ENCODE measurements at places on chromosomes 7 and 10.

DNA sequence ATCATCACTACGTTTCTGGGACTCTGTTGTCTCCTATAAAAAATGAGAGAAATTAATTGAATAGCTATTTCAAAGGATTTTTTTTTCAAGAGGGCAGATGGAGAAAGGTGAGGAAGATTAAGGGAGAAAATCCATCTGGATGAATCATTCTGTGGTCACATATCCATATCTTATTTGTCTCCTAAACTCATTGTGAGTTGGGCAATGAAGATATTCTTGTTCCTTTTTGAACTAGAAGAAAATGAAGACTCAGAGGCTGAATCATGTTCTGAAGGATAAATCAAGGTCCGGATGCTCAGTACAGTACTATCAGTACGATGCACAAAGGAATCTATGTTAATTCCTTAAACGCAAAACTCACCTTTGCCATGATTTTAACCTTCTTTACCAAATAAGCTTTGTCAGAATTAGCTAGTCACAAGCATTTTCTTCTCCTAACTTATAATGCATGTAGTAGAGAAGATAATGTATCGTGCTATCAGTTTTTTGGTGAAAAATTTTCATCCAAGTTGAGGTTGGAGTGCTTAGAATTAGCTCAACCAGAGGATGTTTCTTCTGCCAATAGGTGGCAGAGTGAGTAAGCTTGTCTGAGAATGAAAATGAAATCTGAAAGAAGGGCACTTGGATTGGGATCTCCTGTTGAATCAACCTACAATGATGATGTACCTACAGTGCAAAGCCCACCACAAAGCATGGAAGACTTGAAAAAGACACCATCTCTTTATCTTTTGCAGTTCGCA, 446.9 kb downstream of the KIF20B start:
- peak; percentile 4 for DNase-seq

GRCh38 chr10:72104472-72105097, 16.2 kb upstream of the SPOCK2 start:
- DNase-seq = no peak

GRCh38 chr10:88347022-88347421, 236.1 kb downstream of the RNLS start:
- no peak for DNase-seq

DNA sequence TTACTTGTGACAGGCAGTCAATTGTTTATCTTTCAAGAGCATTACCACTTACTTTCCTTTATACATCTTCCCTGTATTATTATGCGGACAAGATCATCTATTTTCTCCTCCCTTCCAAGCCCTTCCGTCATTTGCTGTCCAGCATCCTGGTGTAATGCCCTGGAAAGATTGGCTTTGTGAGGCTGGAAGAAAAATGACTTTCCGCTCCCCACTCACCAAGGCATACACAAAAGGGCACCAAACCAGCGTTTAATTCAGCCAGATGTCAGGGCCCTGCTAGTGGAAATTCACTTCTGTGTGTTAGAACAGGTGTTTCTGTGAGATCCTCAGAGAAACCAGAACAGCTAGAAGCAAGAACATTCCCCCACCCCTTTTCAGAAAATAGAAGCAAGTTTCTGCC, 128.1 kb upstream of the NANOS1 start:
- DNase-seq = peak; percentile 14

- DNase-seq = no peak
Measured at GRCh38 chr10:49090696-49091380, 24.5 kb downstream of the VSTM4 start.

GRCh38 chr10:128149267-128150014, 23.2 kb upstream of the MKI67 start:
- DNase-seq = no peak

GRCh38 chr7:82594665-82595064, 151.1 kb upstream of the CACNA2D1 start:
- peak; percentile 63 for DNase-seq

DNA sequence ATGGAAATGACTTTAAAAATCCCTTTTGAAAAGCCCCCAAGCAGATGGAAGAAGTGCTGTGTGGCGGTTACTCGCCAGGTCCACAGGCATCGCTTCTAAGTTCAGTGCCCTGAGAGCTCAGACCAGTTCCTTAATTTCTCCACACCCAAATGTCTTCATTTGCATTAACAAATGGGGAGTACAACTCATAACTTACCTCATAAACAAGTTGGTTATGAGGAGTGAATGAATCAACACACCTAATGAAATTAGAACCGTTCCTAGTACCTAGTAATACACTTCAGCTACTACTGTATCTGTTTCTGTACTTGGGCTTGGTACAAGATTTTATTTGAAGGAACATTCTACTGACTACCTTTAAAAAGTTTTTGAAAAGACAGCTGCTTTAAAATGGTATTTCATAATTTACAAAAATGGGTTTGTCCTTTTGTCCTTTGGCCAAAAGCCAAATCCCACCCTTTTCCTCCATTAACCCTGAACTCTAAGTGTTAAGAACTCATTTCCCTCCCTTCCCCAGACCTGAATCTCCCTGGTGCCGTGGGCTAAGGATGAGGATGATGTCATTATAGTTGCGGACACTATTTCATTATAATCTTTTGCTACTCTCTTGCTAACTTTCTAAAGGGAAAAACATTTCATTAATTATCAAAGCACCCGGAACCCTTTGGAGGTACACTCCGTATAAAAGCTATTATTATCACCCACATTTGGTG, 221.5 kb upstream of the CELF2 start:
- DNase-seq = no peak

GRCh38 chr10:527416-527815, 162.1 kb downstream of the DIP2C start:
- no peak for DNase-seq

DNA sequence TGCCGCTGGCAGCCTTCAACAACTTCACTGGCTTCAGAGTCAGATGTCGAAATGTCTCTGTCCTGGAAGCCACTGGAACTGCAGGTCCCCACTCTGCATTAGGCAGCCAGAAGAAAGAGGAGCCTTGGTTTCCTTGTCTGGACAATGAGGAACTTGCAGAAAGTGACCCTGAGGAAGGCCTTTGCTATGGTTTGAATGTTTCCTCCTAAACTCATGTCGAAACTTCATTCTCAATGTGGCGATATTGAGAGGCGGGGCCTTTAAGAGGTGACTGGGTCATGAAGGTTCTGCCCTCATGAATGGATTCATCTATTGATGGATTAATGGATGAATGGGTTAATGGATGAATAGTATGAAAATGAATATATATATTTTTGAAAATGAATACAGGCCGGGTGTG, 61.6 kb upstream of the GPR26 start:
- DNase-seq = no peak

DNA sequence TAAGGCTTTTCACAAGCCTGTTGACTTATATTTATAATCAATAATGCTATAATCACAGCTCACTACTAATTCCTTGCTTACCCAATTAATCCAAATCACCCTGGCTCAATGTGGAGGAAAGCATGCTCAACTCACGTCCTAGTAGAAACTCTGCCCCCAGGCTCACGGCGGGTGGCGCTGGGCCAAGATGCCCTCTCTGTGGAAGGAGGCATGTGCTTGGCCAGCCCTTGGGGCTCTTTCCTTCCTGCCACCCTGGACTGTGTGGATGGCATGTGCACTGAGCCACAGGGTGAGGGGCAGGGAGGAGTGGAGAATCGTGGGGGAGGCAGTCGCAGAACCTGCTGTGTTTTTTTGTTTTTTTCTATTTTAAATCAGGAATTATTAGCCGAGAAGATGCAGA, 96.2 kb downstream of the SH2D4B start:
- DNase-seq = no peak

GRCh38 chr7:12092499-12093130, 118.5 kb upstream of the TMEM106B start:
- DNase-seq = no peak

DNA sequence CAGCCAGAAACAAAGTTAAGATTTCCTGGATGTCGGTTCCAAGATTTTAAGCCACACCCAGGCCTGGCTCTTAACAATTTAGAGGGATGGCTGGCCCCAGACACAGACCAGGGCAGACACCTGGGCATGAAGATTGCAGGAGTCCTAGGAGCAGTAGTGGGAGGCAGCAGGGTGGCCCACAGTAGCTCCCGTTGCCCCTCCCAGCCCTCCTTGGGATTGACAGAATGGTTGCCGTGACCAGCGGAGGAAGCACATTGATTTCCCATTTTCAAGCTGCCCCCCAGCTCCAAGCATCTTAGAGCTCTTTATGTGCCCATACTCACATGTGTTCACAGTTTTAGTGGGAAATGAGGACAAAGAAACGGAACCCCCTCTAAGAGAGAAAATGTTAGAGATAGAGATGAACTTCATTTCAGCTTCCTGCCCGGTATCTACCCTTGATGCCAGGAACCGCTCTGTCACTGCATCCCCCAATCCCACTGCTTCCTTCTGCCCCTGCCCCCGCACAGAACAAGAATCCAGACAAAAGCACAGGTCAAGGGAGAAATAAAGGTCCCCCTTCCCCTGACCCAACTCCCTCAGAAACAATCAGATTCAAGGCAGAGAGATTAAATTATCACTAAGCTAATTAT, 101.1 kb downstream of the PLXNA4 start:
- DNase-seq = no peak

DNA sequence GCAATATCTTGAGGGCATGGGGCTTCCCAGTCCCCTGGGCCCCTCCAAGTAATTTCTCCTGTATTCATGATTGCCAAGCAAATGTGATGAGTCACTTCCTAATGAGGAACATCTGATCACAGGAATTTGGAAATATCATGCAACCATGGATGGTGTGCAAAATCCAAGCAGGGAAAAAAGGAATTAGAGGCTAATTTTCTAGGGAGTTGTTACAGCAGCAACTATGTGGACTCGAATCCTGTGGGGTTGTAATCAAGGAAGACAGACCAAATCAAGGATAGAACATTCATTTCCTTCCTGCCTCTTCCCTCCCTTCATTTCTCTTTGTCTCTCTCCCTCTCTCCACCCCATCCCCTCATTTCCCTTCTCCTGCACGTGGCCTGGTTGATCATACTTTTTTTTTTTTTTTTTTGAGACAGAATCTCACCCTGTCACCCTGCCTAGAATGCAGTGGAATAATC, 23.9 kb upstream of the AGFG2 start:
- no peak for DNase-seq

DNA sequence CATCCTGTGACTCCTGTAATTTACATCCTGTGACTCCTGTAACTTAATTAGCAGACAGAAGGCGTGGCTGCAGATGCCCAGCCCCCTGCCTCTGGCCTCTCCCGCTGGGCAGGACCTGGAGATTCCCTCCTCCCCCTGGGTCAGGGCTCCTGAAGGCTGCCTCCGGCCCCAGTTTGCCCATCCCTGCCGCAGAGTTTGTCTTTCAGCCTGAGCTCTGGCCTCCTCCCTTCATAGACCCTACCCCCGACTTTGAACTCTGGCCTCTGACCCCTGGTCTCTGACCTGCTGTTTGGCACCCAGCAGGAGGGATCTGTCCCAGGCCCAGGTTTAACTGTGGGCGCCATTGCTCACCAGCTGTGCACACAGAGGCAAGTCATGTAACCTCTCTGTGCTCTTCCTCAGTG, 45.6 kb downstream of the ELFN1 start:
- DNase-seq = no peak

DNA sequence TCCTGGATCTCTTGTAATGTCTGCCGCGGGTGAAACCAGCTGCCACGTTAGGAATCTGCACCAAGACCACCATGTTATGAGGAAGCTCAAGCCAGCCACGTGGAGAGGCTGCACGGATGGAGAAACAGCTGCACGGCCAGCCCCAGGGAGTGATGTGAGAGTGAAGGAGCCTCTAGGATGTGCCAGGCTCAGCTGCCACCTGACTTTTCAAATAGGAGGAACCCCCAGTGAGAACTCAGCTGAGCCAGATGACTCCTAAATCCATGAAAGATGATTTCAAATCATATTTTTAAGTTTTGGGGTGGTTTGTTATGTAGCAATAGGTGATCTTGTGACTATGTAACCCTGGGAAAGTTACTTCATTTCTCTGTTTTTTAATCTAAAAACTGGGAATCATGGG, 71.7 kb downstream of the PRKAG2 start:
- no peak for DNase-seq

GRCh38 chr10:76928565-76928964, 709.0 kb downstream of the KCNMA1 start:
- no peak for DNase-seq

- no peak for DNase-seq
Measured at GRCh38 chr7:76272851-76273497, 29.5 kb upstream of the HSPB1 start.

GRCh38 chr7:141483044-141483443, 68.2 kb upstream of the AGK start:
- no peak for DNase-seq

DNA sequence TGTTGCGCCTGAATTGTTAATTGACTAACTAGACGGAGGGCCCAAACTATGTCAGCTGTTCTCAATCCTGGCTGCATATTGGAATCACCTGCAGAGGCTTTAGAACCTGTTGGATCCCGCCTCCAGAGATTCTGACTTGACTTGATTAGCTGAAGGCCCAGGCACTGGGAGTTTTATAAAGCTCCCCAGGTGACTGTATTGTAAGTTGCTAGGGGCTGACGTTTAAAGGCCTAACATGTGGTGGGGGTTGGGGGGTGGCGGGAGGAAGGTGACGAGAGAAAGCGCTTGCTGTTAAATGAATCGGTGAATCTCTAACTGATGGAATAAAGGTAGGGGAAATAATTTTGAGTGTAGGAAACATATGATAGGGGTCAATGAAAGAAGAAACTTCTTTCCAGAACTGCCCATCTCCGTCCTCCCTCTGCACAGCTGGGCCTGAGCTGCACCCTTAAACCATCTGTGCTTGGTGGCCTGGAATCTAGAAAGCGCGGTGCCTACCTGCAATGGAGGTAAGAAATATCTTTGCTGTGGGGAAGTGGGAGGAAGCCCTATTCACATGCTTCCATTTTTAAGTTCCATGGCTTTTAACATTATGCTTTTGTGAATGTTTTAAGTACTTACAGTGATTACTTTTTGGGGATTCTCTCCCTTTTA, 225.0 kb upstream of the FAM3C start:
- no peak for DNase-seq

- DNase-seq = no peak
Measured at GRCh38 chr7:43640679-43641078, 57.8 kb downstream of the STK17A start.

GRCh38 chr10:44619975-44620374, 235.1 kb upstream of the CXCL12 start:
- no peak for DNase-seq

- DNase-seq = no peak
Measured at GRCh38 chr7:78121888-78122287, 323.3 kb downstream of the PHTF2 start.

GRCh38 chr10:93073539-93074146, at the start of gene CYP26A1:
CYP26A1 (plus strand) TSS chr10:93073893; CDS start chr10:93073935, 42 bp downstream.
- peak; percentile 28 for DNase-seq

- no peak for DNase-seq
Measured at GRCh38 chr10:71899665-71900412, 48.8 kb upstream of the PSAP start.

DNA sequence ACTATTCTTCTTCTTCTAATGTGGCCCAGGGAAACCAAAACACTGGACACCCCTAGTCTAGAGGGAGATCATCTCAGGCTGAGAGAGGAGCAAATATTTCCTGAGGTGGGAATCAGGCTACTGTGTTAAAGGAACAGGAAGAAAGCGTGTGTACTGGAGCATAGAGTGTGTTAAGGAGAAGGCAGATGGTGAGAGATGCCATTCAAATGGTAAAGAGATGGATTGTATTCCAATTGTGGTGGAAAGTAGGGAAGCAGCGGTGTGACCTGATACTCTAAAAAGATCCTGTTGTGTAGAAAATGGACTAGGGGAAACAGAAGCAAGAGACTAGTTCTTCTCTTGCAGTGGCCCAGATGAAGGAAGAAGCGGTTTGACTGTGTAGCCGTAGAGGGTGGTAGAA, 31.2 kb downstream of the RAB18 start:
- DNase-seq = no peak

Data from NCI-H1105 treated with DMSO at 0.1 percent for 48 hours (cell line).